ENCODE measurements at places on chromosomes 4 and X. TPM values are rescaled to one million over a fixed set of nuclear protein-coding genes. Genes with fewer than 3 reads are reported as not detected.

The ARHGAP10 gene
- total RNA-seq, result 69.2 TPM

The ZIC3 gene
- not detected for total RNA-seq

GRCh38 chr4:86050496-86050895 lies 309.4 kb downstream of the MAPK10 start:
- no peak for DNase-seq

DNA sequence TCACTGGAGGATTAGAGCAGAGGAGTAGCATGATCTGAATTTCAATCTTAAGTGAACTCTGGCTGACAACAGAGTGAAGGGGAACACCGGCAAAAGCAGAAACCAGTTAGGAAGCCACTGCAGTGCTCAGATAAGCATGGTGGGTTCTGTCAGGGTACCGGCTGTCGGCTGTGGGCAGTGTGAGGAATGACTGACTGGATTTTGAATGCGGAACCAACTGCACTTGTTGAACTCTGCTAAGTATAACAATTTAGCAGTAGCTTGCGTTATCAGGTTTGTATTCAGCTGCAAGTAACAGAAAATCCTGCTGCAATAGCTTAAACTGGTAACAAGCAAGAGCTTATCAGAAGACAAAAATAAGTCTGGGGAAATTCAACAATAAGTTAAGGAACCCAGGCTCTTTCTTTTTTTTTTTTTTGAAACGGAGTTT lies 5.2 kb downstream of the HTT start:
- DNase-seq, result no peak

DNA sequence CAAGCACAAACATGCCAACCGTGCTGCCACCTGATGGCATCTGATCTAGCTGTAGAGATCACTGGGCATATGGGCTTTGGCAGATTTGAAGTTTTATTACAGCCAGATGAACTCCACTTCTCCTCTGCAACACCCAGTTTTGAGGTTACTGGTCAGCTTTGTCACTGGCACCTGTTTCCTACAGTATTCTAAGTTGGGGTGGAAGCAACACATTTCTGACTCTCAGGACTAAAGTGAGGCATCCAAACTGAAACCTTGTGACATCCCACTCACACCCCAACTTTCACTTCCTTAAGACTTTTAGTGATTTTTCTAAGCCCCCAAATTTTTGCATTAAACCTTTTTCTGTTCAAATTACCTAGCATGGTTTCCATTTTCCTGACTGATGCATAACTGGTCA lies 115.1 kb upstream of the PCDH18 start:
- no peak for DNase-seq

GRCh38 chr4:85909851-85910250 lies 434.9 kb downstream of the ARHGAP24 start:
- peak; percentile 44 for DNase-seq

All from left ventricle myocardium superior (tissue), 1 donor.